Right atrium auricular region (tissue), 2 donors: ENCODE measurements at places on chromosomes 4 and X. TPM values are rescaled to one million over a fixed set of nuclear protein-coding genes. Genes with fewer than 3 reads are reported as not detected.

DNA sequence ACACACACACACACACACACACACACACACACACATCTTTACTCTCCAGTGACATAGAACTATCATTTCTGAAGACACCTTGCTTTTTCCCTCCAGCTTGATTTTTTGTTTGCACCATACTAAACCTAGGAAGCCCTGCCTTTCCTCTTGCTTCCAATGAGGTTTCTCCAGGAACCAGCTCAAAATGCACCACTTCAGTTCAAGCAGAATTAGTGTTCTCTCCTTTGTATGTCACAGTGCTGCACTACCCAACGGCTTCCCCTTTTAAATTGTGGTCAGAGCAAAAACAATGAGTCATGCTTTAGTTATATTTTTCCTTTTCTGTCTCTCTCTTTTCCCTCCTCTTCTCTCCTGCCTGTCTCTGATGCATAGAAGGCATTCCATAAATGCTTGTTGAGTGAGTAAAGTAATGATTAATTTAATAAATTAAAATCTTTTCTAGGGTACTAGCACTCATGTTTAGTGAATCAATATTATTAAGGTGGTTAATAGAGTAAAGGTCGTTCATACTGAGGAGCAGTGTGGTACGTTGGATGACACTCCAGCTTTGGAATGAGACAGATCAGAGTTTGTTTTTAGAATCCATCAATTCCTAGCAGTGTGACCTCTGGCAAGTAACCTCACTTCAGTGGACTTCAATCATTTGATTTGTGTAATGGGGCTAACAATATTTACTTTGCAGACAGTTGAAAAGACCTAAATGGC, 5.9 kb downstream of the RTL3 start:
- no peak for DNase-seq

Gene ATP6AP1
- 50.3 TPM for total RNA-seq

Gene CPZ
- 0.90 TPM for total RNA-seq

DNA sequence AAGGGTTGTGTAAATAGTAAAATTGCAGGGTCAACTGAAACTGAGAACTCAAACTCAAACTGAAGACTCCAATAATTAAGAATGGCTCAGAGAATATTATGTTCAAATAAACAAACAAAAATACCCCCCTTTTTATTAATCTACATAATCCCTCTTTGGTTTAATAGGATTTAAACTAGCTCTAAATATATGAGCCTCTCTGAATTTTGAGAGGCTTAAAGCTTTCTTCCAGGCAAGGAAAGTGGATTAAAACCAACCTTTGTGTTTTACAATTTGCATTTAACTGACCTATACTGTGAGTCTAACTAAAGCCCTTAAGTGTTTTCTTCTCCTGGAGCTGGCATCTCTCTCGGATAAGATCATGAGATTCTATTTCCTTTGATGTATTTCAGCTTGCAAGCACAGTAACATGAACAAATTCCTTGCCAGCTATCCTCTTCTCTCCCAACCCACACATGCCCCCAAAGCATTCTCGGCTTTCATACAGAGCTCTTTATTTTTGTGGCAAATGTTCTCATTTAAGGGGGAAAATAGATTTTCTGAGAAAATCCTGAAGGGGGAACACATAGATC, 1310.8 kb upstream of the AGA start:
- DNase-seq = no peak

Gene CTAG1B
- total RNA-seq = not detected

Gene ZGRF1
- 2.0 TPM for total RNA-seq

Gene GATA1
- 0.20 TPM for total RNA-seq

Gene MGARP
- 4.3 TPM for total RNA-seq

DNA sequence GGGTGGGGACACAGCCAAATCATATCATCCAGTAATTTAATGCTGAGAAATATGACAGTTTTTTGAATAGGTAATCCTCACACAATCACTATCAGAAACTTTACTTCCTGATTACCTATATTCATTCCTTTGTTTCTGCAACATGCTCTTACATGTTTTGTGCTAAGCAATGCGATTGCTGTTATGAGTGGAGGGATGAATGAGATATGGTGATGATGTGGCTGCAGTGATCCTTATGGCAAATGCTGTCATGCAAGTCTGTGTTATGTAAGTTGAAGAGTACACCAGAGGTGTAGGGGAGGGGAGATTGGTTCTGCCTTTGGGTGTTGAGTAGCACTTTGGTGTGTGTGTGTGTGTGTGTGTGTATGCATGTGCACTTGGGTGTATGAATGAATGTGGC, 14.6 kb downstream of the HERC3 start:
- no peak for DNase-seq
